T-helper 22 cell (primary cell): ENCODE measurements at places on chromosomes 7 and 10.
A peak's percentile ranks its signal among the peaks of the same experiment; 100 is the strongest.

- DNase-seq, result no peak
Observed at GRCh38 chr10:102342958-102343357, 52.5 kb upstream of the NFKB2 start.

DNA sequence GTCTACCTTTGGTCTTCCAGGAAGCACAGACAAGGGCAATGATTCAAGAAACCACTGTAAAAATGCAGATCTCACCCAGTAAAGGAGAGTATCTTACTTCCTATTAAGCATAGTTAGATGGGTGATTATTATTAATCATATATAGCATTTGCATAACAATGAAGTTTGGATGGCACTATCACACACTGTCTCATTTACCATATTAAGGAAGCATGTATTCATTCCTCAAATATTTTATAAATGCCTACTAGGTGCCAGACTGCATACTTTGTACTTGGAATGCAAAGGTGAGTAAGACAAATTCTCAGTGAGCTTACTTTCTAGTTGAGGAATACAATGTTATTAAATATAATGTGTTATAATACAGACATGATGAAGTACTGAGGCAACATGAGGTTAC is 53.9 kb upstream of the SKAP2 start:
- no peak for DNase-seq

DNA sequence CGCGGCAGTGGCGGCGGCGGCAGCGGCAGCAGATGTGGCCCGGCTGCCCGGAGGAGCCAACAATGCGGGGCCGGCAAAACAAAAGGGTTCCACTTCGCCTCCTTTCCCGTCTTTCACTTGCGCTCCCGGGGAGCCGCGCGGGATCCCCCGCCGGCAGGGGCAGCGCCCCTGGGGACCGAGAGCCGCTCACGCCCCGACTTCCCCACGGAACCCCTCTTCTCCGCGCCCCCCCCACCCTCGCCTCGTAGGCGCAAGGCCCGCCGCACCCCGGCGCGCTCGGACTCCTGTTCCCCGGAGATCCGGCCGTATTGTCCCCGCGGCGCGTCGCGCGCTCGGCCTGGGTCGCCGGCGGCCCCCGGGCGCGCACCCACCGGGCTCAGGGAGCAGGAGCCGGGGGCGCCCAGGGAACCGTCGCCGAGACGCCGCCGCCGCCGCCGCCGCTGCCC is 854 bp downstream of the CTBP2 start:
- no peak for DNase-seq

DNA sequence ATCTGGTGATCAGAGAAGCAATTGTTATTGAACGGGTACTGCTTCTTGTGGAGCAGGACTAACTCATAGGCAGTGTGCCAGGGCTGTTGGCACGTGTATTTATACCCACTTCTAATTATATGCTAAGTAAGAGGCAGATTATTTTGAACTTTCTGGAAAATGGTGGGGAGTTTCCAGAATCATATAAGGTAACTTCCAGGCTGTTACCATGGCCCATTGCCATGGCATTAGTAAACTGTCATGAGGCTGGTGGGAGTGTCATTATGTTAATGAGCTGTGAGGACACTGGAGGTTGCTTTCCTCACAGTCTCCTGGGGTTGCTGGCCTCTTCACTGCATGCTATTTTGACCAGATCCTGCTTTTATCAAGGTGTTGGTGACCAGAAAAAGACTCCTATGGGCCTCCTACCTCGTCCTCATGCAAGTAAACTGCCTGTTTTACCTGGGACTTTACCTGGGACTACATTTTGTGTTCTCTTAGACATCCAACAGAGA is 122.6 kb downstream of the KCND2 start:
- no peak for DNase-seq

GRCh38 chr10:44992070-44992731 is 8.5 kb upstream of the ZNF22 start:
- no peak for DNase-seq

DNA sequence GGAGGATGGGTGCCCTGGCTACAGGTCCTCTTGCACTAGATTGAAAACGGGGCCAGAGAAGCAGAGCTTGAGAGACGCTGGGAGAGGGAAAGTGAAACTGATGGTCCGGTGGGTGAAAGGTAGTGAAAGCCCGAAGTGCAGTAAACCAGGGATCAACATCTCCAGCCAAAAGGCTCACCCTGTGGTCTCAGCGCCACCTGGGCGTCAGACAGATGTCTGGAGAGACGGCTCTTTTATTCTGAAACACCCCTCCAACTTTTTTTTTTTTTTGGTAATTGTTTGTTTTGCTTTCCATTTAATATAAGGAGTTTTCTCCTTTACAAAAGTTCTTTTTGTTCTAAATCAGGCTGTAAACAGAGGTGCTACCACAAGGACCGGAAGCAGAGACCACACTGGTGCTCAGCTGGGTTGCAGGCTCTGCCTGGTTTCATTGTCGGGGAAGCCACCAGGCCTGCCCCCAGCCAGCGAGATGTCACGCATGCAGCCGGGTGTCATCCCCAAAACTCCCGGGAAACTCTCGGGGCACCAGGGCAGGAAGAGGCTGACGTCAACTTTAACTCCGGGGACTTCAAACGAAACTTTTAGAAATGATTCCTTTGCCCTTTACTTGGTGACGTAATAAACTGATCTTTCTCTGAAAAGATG is 11.2 kb downstream of the IL2RA start:
- peak; percentile 98 for DNase-seq

DNA sequence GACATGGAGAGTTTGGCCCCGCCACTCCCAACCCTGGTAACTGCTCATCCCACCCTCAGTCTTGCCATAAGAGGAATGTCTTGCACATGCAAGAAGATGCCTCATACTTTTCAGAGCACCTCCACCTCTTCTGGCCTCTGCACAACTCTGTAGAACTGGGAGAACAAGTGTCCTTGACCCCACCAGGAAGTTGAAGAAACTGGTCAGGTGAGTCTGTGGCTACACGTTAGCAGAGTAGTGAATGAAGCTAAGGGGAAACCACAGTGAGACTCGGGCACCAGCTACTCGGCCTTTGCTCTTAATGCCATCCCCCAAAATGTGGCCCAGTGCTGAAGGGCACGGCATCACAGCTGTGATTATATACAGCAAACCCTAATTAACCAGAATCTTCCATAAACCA is 110.1 kb downstream of the ARID5B start:
- DNase-seq, result no peak

DNA sequence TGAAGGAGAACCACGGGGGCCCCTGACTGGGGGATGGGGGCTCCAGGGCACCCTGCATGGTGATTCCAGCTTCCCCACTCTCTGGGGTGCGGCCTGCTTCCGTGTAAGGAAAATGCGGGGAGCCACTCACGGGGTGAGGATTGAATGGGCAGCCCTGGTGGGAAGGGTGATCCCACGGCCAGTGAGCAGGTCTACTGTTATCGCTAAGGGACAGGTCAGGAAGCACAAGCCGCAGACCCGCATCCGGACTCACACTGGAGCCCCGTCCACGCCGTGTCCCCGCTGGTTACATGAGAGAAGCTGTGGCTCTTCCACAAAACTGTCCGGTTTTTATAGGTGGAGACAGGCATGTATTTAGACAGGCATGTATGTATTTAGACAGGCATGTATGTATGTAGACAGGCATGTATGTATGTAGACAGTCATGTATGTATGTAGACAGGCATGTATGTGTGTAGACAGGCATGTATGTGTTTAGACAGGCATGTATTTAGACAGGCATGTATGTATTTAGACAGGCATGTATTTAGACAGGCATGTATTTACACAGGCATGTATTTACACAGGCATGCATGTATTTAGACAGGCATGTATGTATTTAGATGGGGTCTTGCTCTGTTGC is 5.7 kb downstream of the PSMG3 start:
- no peak for DNase-seq

GRCh38 chr7:142383841-142384492 is 126.1 kb upstream of the PRSS58 start:
- no peak for DNase-seq

GRCh38 chr7:34087892-34088891 is 182.9 kb downstream of the BMPER start:
- DNase-seq, result no peak
